Mesangial cell (primary cell): ENCODE measurements at places on chromosomes 1 and 21. TPM values are rescaled to one million over a fixed set of nuclear protein-coding genes. Genes with fewer than 3 reads are reported as not detected.

The PAQR6 gene
- 0.49 and 1.0 TPM in 2 replicates for total RNA-seq

The TCEA3 gene
- total RNA-seq: 2.6 and 4.8 TPM in 2 replicates

The HTR6 gene
- total RNA-seq: not detected in 2 replicates

The BTBD19 gene
- total RNA-seq: 3.4 and 13.3 TPM in 2 replicates

The SLC1A7 gene
- total RNA-seq: not detected in 2 replicates

The CRP gene
- not detected in 2 replicates for total RNA-seq

The RGS16 gene
- 0.16 and 0.38 TPM in 2 replicates for total RNA-seq

The WLS gene
- 42.0 and 47.7 TPM in 2 replicates for total RNA-seq

The OR2T2 gene
- not detected in 2 replicates for total RNA-seq

The DIO1 gene
- not detected in 2 replicates for total RNA-seq

The TOMM20 gene
- 74.3 and 85.9 TPM in 2 replicates for total RNA-seq

The MYCL gene
- 0.63 and 2.1 TPM in 2 replicates for total RNA-seq

The GCSAML gene
- not detected in 2 replicates for total RNA-seq

The LRRC7 gene
- total RNA-seq: not detected in 2 replicates

The ERO1B gene
- total RNA-seq: 1.3 and 3.0 TPM in 2 replicates

The SYNC gene
- total RNA-seq: 13.5 and 19.3 TPM in 2 replicates

The HRNR gene
- total RNA-seq: not detected in 2 replicates

The HAPLN2 gene
- total RNA-seq: 0.25 TPM in 1 of 2 replicates, not detected in the other

The OR2T33 gene
- total RNA-seq: 0.13 and 0.33 TPM in 2 replicates

The CFHR1 gene
- not detected in 2 replicates for total RNA-seq

The PSMB4 gene
- total RNA-seq: 304 and 370 TPM in 2 replicates

The C1QTNF12 gene
- 1.3 and 8.0 TPM in 2 replicates for total RNA-seq

The BSND gene
- total RNA-seq: not detected in 2 replicates

The PTGER3 gene
- total RNA-seq: not detected in 2 replicates

The FMOD gene
- 0.25 TPM in 1 of 2 replicates, not detected in the other for total RNA-seq

The SETDB1 gene
- total RNA-seq: 20.9 and 30.4 TPM in 2 replicates

The CFHR4 gene
- not detected in 2 replicates for total RNA-seq

The ADAMTS4 gene
- 0.25 and 0.49 TPM in 2 replicates for total RNA-seq

The IL24 gene
- total RNA-seq: not detected in 2 replicates

The TXLNA gene
- 49.0 and 53.6 TPM in 2 replicates for total RNA-seq

The OR2G6 gene
- total RNA-seq: not detected in 2 replicates

The KIAA1614 gene
- 0.98 and 6.7 TPM in 2 replicates for total RNA-seq

The PCAT6 gene
- 3.0 TPM in 1 of 2 replicates, not detected in the other for total RNA-seq

The CLCA4 gene
- not detected in 2 replicates for total RNA-seq

The EPHB2 gene
- 141 and 181 TPM in 2 replicates for total RNA-seq

The CD160 gene
- not detected in 2 replicates for total RNA-seq

The TLR5 gene
- total RNA-seq: under 0.01 and 0.25 TPM in 2 replicates

The C1orf87 gene
- under 0.01 TPM in 1 of 2 replicates, not detected in the other for total RNA-seq

The A3GALT2 gene
- total RNA-seq: not detected in 2 replicates
